ENCODE measurements at places on chromosomes 3 and 15.
A peak's percentile ranks its signal among the peaks of the same experiment; 100 is the strongest.

- DNase-seq: peak; percentile 20
Observed at GRCh38 chr3:174218016-174218415, 641.1 kb upstream of the NAALADL2 start.

- no peak for DNase-seq
Observed at GRCh38 chr3:64332459-64333350, 107.4 kb upstream of the PRICKLE2 start.

DNA sequence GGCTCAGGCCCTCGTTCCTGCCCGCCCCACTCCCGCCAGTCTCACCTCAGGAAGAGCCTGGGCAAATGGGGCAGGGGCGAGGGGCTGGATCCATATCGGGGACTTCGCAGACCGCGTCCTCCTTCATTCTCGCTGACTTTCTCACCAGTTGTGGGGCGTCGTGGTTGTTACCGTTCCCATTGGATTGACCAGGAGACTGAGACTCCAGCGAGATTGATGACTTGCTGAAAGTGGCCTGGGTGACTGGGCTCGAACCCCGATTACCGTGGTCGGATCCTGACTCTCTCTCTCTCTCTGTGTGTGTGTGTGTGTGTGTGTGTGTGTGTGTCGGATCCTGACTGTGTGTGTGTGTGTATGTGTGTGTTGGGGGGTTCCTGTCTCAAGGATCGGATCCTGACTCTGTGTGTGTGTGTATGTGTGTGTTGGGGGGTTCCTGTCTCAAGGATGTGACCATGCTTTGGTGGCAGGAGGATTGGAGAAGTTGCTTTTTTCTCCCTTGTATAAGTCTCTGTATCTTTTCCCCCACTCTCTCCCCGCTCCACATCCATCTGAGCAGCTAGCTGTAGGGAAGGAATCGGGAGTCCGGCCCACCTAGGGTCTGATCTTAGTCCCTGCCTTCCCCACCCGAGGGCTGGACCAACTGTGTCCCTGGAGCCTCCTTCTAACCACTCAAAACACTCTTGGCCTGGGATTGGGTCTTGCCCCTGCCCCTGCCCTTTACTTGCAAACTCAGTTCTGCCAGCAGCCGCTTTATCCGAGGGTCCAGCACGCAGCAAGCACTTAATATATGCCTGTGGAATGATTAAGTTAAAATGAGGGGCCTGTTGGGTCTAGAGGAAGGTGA lies 603 bp downstream of the PLEKHO2 start:
- DNase-seq: peak; percentile 56

DNA sequence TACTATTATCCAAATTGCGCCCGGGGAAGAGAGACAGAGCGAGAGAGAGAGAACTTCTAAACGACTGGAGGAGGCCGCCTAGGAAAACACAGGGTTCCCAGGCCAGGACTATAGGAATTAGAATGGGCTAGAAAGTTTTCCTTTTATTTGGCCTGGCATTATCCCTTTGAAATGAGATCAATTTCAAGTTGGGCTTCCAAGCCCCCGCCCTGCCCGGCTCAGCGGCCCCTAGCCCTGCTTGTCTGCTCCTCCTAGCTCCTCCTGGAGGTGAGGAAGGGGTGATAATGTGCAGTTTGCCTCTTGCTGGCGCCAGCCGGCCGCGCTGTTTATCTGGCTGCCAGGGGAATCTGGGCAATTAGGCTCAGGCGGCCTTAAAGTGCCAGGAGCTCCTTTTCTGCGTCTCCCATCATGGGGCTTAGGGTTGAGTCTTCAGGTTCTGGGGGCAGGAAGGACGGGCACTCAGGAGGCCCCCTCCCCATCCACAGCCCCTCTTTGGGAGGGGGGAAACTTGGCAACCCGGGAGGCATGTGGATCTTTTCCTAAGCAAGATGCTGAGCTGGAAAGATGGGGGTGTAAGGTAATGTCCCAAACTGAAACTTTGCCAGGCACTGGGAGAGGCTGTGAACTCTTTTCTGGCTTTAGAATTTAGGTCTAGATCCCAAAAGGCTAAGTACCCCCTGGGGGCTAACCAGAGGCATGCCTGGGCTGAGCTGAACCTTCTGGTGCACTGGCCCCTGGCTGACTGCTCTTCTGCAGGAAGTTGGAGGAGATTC lies 5.5 kb downstream of the SMAD6 start:
- DNase-seq: peak; percentile 93

DNA sequence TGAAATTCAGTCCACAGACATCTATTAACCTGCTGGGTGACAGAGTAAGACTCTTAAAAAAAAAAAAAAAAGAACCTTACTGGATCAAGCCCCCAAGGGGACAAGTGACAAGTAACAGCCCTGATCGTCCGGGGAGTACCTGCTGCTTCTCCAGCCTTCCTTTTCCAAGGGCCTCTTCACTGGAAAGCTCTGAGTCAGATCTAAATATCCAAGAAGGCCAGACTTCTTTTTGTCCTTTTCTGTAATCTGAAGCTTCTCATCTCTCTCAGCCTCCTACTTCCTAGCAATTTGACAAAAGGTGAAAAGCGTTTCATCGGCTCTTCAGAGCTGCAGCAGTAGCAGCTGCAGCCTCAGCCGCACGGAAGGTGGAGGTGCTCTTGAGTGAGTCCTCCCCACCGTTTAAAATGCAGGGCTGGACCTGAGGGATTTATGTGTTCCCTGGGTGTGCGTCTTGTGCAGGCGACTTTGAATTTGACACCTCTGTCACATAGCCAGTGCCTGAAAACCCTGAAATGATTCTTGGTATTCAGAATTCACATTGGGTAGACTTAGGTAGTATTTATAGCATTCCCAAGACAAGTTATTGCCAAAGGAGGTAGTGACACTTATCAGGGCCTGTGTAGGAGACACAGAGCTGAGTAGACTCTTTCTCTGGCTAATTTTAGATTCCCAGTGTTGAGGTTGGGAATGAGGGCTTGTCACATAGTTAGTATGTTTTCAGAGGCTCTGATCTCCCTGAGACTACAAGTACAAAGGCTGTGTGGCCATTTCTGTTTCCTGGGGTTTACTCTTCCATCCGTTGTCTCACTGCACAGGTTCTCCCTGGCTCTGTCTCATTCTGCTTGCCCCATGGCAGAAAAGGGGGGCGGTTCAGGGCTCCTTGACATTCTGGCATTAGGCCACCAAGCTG lies 291.2 kb upstream of the C2CD4B start:
- no peak for DNase-seq

DNA sequence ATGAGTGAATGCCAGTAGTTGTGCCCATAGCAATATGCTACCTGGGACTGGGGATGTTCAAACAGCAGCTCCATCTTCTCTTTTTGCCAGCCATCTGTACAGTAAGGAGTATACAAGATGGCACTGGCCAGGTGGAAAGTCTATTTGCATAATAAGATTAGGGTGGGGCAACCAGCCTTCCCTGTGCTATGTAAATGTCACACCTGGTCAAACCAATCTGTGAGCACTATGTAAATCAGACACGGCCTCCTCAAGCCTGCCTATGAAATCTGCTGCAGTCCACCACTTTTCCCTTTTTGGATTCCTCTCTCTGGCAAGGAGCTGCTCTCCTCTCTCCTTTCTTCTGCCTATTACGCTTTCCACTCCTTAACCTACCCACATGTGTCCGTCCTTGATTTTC lies 53.0 kb downstream of the C3orf80 start:
- peak; percentile 95 for DNase-seq

DNA sequence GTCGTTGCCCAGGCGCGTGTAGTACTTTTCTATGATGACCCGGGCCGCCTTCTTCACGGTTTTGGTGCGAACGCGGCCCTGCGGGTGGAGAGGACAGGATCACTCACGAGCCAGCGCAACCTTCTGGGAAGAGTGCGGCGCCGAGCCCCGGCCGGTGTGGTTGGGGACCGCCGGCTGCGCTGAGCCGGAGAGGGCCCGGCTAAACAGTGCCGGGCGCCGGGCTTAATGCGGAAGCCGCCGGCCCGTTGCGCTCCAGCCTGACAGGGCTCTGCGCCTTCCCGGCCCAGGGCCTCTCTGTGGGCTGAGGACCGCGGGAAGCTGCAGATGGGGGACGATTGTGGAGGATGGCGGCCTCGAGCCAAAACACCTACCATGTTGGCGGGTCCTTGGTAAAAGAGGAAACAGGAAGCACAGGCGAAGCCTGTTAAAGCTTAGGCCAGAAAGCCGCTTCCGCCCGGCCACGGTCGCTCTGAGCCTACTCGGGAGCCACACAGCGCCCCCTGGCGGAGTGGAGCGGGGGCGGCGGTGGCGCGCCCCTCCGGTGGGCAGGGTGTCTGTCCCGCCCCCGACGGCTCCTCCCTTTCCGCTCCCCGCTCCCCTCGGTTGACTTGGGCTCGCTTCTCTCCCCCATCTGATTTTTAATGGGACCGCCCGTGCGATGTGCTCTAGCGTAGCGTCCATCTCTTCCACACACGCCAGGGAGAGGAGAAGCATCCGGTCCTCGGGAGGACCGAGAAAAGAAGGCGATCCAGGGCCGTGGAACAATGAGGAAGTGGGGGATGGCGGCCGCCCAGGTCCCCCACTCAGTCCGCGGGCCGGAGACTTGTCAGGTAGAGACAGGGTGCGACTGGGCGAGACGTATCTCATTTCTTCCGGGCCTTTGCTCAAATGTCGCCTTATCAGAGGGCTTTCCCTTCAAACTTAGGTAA lies at the start of gene RPS17:
Gene RPS17 (minus strand): TSS at position 403 of the 929 bp plus-strand sequence. CDS start 29 bp downstream, at position 374.
- no peak for DNase-seq

DNA sequence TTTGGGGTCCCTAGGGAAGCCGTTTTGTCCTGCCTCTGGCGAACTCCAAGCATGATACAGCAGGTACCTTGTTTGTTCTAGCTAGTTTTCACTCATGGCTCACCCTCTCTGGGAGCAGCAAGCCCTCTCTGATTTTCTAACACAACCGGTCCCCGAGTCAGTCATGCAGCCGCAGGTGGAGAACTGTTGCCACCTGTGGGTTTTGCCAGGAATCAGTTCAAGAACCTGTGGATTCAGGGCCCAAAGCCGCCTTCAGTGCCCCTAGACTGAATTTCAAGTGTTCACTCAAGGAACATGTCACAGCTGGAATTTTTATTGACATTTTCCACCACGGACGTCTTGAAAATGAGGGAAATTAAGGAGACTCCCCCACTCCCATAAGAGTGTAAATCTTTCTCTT lies 13.3 kb upstream of the LRRK1 start:
- no peak for DNase-seq

DNA sequence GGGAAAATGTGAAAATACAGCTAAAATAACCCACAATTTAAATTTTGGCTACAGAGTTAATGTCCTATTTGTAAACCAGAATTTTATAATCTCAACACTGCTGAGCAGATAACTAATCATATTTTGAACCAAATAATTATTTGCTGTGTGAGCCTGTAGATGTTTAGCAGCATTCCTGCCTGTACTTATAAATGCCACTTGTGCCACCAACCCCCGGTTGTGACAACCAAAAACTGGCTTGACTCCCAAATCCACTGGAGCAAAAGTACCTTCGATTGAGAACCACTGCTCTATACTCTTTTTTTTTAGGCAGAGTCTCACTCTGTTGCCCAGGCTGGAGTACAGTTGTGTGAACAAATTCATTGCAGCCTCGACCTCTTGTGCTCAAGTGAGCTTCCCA lies 78.5 kb downstream of the CNTN6 start:
- DNase-seq: no peak

DNA sequence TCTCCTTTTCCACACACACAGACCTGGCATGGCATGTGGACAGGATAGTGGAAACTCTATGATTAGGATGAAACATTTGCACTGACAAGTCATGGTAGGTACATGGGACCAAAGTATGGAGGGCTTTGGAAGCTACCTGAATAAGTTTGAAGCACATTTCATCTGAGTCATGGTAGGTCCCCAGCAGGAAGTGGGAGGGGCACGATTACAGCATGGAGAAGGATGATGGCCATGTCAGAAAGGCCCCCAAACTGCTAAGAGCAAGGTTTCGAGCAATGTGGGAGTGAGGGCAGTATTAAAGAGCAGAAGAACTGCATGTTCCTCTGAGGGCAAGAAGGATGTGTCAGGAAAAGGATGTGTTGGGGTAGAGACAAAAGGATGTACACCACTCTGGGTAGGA lies 51.5 kb upstream of the CSTA start:
- no peak for DNase-seq

- DNase-seq: no peak
Observed at GRCh38 chr3:126816986-126817777, 113.1 kb downstream of the CHCHD6 start.

GRCh38 chr3:71370467-71370866 lies 213.1 kb downstream of the FOXP1 start:
- DNase-seq: no peak

- no peak for DNase-seq
Observed at GRCh38 chr3:177889161-177889560, 647.1 kb upstream of the KCNMB2 start.

DNA sequence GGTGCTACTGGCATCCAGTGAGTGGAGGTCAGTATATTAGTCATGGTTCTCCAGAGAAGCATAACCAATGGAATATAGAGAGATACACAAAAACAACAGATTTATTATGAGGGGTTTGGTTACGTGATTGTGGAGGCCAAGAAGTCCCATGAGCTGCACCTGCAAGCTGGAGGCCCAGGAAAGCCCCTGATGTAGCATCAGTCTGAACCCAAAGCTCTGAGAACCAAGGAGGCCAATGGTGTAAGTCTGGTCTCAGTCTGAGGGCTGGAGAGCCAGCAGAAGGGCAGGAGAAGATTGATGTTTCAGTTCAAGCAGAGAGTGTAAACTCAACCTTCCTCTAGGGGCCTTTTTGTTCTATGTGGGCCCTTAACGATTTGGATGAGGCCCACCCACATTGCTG lies 144.1 kb downstream of the KLF13 start:
- no peak for DNase-seq

DNA sequence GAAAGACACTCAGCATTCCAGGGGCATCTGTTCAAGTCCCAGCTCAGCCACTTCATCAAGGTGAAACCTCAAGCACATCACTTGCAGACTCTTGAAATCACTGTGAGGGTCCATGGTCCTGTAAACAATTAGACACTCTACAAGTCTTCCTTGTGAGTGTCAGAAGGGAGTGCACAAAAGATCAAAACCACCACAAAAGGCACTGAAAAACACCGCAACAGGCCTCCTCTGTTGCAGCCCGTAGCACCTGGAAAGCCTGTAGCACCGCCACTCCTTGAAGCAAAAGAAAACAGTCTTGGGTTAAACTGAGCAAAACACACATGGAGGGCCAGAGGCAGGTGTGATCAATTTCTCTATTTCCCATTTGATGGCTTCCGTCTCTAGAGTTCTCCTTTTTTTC lies 63.8 kb upstream of the SNRK start:
- DNase-seq: no peak

DNA sequence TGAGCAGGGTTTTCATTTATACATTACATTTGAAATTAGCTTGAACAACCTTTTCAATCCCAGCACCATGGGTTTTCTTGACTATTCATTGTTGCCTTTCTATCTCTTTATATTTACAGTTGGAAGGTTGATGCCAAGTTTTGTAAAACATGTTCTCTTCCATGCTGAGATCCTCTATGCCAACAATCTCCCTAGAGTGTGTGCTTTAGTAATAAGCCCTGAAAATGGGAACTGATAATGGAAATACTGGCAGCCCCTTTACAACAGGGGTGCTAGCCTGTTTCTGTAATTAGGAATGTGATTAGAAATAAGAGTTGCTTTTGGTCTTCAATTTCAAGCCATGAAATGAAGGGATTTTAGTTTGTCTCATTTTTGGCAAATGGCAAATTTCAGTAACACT lies 239.9 kb upstream of the NAALADL2 start:
- no peak for DNase-seq

GRCh38 chr15:93359425-93360131 lies 270.6 kb upstream of the RGMA start:
- no peak for DNase-seq
